ENCODE measurements at places on chromosomes 12 and 14. TPM values are rescaled to one million over a fixed set of nuclear protein-coding genes. Genes with fewer than 3 reads are reported as not detected.

SMCO2 gene
- not detected for total RNA-seq

MORN3 gene
- 0.99 TPM for total RNA-seq

- no peak for DNase-seq
Measured at GRCh38 chr12:52890417-52890816, 14.5 kb downstream of the KRT8 start.

GRCh38 chr12:130117233-130117632, 45.0 kb upstream of the FZD10 start:
- DNase-seq, result no peak

DNA sequence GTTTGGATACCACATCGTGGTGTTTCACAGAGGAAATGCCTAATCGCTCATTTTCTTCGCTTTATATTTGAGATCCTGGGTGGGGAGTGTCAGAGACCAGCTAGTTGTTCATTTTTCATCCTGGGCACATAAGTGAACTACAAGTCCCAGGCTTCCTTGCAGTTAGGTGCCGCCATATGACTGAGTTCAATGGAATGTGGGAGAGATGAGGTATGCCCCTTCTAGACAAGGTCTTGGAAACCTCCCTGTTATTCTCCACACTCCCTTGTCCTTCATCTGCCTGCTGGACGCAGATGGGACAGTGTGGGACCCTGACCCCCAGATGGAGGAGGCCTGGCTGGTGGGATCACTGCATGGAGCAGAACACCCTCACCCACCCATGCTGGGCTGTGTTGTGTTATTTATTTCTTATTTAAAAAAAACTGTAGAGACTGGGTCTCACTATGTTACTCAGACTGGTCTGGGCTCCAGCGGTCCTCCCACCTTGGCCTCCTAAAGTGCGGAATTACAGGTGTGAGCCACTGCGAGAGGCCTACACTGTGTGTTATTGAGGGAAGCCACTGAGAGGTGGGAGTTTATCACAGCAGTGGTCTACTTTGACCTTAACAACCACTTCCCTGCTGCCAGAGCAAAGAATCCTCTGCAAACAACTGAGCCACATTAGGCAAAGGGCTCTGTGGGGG, 42.9 kb upstream of the VRK1 start:
- no peak for DNase-seq

DNA sequence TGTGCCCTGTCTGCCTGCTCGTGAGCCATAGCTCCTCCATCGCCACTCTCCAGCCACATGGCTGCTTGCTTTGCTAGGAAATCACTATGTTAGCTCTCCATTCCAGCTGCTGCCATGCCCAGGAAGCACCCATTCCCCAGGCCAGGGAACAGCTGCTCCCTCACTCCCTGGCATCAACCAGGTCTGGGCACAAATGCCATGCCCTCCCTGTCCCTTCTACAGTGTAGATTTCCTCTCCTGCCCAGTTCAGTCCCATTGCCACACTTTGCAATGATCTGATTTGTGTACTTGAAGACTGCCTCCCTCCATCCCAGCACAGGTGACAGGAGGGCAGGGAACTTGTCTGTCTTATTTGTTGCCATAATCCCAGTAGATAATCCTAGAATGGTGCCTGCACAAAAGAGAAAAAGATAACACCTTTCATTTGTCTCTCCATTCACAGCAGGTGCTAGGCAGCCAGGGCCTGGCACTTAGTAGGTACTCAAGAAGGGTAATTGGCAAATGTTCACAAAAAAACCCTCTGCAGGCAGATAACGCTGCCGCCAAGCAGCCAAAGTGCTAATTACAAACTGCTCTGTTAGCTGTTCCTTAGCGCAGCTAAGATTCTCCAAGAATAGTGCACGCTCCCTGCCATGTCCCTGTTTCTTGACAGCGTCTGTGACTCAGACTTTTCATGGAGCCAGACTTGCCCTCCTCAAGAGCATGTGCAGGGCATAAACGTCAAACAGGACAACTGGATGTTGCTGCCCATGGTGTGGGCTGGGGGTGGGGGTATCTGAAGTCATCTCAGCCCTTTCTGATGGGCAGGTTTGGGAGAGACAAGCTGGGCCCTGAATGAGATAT, 69.1 kb downstream of the ARL6IP4 start:
- DNase-seq, result no peak

OS9 gene
- 166 TPM for total RNA-seq

GLT8D2 gene
- 13.1 TPM for total RNA-seq

GRCh38 chr14:51993285-51993920, 4.1 kb downstream of the RTRAF start:
- DNase-seq, result no peak

GRCh38 chr12:89354612-89355067, 2.3 kb upstream of the DUSP6 start:
- no peak for DNase-seq

DNA sequence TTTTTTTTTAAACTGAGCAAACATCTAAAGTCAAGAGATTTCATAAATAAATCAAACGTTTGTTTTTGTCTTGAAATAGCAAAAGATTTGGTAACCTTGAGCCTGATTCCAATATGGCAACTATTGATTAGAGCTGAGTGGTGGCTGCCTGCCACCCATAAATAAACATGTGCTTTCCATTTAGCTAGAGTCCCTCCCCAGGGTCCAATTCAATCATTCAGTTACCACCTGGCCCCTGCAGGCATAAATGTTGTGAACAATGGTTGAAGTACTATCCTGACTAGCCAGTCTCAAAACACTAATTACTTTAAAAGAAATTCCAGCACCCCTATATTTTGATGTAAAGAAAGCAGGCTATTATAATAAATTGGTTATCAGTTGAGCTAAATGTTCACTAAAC, 129.7 kb upstream of the GRIP1 start:
- no peak for DNase-seq

DNA sequence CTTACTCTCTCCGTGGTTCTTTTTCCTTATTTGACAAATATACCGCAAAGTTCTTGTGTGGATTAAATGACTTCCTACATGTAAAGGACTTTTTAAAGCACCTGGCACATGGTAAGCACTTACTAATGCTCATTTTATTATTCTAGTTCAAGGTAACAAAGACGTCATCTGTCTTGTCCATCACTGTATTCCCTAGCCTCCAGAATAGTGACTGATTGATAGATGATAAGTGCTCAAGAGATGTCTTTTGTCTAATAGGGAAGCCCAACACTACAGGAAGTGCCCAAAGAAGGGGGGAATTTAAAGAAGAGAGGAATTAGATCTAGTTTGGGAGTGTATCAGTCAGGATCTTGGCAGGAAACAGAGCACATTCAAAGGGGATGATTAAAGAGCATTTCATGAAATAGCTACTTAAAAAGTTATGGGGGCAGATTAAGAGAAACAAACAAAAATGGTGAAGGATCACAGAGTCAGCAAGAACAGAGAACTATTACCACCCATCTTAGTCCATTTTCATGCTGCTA, 151.9 kb downstream of the GXYLT1 start:
- DNase-seq, result no peak

TMEM132C gene
- total RNA-seq, result 26.0 TPM

RNASE7 gene
- total RNA-seq, result 0.66 TPM
